ENCODE measurements at places on chromosomes 11 and 22. TPM values are rescaled to one million over a fixed set of nuclear protein-coding genes. Genes with fewer than 3 reads are reported as not detected.

DNA sequence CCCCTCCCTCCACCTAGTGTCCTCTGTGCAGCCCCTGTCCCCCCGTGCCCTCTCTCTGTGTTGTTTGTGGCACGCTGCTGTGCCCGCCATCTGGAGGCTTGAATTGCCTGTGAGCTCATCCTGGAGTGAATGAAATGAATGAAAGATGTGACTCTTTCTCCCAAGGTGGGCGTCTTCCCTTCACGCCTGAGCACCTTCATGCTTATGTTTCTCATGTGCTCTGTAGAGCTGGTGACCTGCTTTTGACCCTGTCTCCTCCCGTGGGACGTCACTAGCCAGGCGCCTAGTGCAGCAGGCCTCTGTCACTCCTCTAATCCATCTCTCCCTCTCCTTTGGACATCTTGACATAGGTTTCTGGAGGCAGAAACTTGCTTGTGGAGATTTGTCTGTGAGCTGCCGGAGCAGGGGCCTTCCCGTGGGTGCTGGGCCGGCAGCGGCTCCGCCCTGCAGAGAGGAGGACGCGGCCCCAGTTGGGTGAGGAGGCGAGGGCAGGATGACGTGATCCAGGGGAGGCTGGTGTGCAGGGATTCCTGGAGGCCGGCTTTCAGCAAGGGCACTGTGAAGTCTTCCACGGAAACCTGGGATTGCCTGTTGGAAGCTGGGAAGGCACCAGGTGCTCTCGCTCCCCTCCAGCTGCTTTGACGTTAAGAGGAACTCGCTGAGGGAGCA, 40.6 kb downstream of the MUC6 start:
- no peaks in the 10 kb centered on the region for H3K4me1 ChIP-seq
- peaks cover 12% of the 10 kb centered on the region for H3K36me3 ChIP-seq
- H3K27me3 ChIP-seq: no peaks in the 10 kb centered on the region
- no peak overlapping the region for H3K27ac ChIP-seq

DNA sequence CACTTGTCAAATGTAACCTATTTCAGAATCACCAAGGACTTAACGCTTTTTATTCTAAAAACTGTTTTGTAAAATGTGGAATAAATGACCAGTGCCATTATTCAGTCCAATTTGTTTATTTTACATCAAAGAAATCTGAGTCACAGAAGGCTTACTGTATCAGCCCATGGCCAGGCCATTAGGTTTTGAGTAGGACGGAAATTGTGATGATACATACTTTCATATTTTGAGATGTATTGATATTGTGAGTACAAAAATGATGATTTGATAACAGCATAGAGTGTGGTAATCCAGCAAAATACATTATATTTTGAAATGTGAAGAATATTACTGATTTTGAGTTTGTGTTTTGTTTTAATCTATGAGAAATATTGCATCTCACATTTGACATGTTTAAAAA, 81.1 kb downstream of the PIWIL3 start:
- H3K27ac ChIP-seq: no peak overlapping the region
- H3K27me3 ChIP-seq: no peaks in the 10 kb centered on the region
- H3K4me3 ChIP-seq: no peak overlapping the region
- no peak for DNase-seq
- peaks cover 21% of the 10 kb centered on the region for H3K4me1 ChIP-seq
- no peaks in the 10 kb centered on the region for H3K36me3 ChIP-seq

DNA sequence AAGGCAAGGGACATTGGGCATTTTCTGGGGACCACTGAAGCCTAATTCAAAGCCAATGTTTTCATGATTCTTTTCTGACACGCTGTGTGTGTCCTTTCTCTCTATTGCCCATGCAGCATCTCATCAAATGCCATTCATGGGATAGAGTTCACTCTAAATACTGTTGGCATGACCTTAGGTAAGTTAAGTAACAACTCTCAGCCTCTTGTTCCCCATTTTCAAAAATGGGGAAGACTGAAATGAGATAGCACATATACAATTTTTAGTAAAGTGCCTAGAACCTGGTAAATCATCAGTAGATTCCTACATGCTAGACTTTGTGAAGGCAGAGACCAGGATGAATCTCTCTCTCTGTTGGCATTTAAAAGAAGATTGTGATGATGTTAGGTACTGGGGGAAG, 12.7 kb upstream of the OR52K2 start:
- no peak overlapping the region for H3K4me3 ChIP-seq
- no peak for DNase-seq
- no peaks in the 10 kb centered on the region for H3K27me3 ChIP-seq
- H3K4me1 ChIP-seq: no peaks in the 10 kb centered on the region
- no peaks in the 10 kb centered on the region for H3K36me3 ChIP-seq
- H3K27ac ChIP-seq: no peak overlapping the region

GRCh38 chr11:66280428-66280827, 2.5 kb downstream of the CNIH2 start:
- no peak overlapping the region for H3K4me3 ChIP-seq
- H3K36me3 ChIP-seq: no peaks in the 10 kb centered on the region
- peaks cover 15% of the 10 kb centered on the region for H3K4me1 ChIP-seq
- no peak overlapping the region for H3K27ac ChIP-seq

DNA sequence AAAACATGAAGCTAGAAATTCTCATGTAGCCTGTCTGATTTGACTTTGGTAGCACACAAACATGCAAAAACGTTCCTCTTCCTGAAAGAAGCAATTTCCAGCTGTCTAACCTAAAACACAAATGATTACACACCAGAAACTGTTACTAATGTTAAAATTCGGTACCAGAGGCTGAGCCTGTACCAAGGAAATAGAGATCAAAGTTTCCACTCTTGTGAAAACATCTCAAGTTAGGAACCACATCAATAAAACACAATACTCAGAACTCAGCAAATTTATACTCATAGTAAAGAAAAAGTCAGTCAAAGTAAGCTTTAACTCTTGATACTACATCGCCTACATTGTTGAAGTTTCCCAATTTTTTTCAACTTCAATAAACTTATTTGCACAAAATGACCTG, 107.8 kb downstream of the FCHSD2 start:
- H3K4me3 ChIP-seq: no peak overlapping the region
- H3K27ac ChIP-seq: no peak overlapping the region
- H3K4me1 ChIP-seq: no peaks in the 10 kb centered on the region
- DNase-seq: no peak

- no peaks in the 10 kb centered on the region for H3K27me3 ChIP-seq
- DNase-seq: no peak
- no peak overlapping the region for H3K4me3 ChIP-seq
Measured at GRCh38 chr11:12691473-12691872, 17.3 kb downstream of the TEAD1 start.

GRCh38 chr11:99065121-99065520, 44.4 kb downstream of the CNTN5 start:
- H3K4me3 ChIP-seq: no peak overlapping the region
- peaks cover 2% of the 10 kb centered on the region for H3K4me1 ChIP-seq
- H3K27me3 ChIP-seq: no peaks in the 10 kb centered on the region
- H3K36me3 ChIP-seq: no peaks in the 10 kb centered on the region
- no peak for DNase-seq

- peaks cover 30% of the 10 kb centered on the region for H3K4me1 ChIP-seq
- no peak for DNase-seq
- H3K4me3 ChIP-seq: no peak overlapping the region
- no peaks in the 10 kb centered on the region for H3K36me3 ChIP-seq
- no peak overlapping the region for H3K27ac ChIP-seq
- H3K27me3 ChIP-seq: peaks cover 4% of the 10 kb centered on the region
Measured at GRCh38 chr22:27783436-27784119, 18.0 kb downstream of the MN1 start.

GRCh38 chr11:134276396-134277182, 410 bp downstream of the GLB1L3 start:
- peak overlapping the region; percentile 92 for H3K4me3 ChIP-seq
- 0 out of 2 replicates have a peak, but pooled peaks cover 5% of the 10 kb centered on the region for H3K36me3 ChIP-seq
- peaks cover 14% of the 10 kb centered on the region for H3K4me1 ChIP-seq
- H3K27ac ChIP-seq: no peak overlapping the region

DNA sequence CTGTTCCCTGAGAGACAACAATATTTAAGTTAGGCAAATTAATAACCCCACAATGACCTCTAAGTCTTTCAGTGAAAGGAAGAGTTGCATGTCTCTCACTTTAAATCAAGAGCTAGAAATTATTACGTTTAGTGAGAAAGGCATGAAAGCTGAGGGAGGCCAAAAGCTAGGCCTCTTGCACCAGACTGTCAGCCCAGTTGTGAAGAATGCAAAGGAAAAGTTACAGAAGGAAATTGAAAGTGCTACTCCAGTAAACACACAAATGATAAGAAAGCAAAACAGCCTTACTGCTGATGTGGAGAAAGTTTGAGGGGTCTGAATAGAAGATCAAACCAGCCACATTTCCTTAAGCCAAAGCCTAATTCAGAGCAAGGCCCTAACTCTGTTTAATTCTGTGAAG, 45.0 kb downstream of the BBOX1 start:
- DNase-seq: no peak
- no peaks in the 10 kb centered on the region for H3K36me3 ChIP-seq
- H3K27ac ChIP-seq: no peak overlapping the region
- no peaks in the 10 kb centered on the region for H3K27me3 ChIP-seq
- no peaks in the 10 kb centered on the region for H3K4me1 ChIP-seq

DNA sequence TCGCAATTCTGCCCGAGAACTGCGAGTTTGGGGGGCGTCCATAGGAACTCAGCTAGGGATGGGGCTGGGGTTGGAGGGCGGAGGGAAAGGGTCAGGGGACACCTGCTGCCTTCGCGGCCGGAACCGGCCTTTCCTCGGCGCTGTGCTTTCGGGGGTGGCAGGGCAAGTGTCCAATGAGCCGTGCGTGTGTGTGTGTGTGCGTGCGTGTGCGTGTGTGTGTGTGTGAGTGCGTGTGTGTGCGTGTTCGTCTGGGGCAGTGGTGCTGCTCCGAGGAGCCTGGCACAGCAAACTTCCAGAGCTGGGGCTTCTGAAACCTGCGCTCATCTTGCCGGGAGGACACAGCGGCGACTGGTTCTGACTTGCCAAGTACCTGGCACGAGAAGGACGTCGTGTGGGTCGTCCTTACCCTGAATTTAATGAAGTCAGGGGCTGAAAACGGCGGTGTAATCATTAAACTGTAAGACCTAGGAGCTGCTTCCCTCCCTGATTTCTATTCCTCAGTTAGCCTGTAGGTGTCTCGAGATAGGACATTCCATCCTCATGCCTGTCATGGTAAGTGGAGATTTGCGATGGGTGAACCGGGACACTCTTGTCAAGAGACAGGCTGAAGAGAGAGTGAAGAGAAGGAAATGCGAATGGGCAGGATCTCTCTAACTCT, 27.0 kb upstream of the AMOTL1 start:
- H3K27ac ChIP-seq: no peak overlapping the region
- DNase-seq: peak; percentile 62
- H3K27me3 ChIP-seq: peaks cover 23% of the 10 kb centered on the region
- no peaks in the 10 kb centered on the region for H3K36me3 ChIP-seq
- peak overlapping the region; percentile 67 for H3K4me3 ChIP-seq
- H3K4me1 ChIP-seq: peaks cover 2% of the 10 kb centered on the region

- DNase-seq: no peak
- no peak overlapping the region for H3K27ac ChIP-seq
- no peak overlapping the region for H3K4me3 ChIP-seq
- H3K27me3 ChIP-seq: no peaks in the 10 kb centered on the region
Measured at GRCh38 chr22:40727964-40728615, 48.8 kb downstream of the MCHR1 start.

DNA sequence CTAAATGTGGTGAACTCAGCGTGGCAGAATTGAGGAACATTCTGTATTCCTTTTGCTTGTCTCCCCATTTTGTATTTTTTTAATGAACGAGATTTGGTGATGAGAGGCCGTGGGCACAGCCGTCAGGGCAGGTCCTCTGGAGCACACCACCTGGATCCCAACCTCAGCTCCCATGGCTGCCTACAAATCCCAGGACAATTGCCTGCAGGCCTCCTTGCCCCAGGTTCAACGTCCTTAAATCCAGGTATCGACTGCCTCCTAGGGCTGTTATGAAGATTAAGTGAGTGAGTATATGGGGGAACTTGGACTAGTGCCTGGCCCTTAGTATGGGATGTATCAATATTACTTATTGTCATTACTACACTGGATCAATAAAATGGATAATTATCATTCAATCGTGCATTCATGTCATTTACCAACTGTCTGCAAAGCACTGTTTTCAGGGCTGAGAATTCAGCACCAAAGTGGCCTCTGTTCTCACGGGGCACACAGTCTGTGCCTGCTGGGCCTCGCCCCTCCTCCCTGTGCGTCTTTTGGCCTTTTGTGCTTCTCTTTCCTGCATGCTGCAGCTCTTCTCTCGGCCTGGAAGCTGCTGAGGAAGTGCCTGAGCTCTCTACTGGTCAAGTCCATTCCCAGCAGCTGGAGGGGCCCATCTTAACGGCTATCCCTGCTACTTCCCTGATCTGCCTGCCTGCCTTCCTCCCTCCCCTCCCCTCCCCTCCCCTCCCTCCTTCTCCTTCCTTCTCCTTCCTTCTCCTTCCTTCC, 1343.7 kb downstream of the BRD1 start:
- DNase-seq: no peak
- peaks cover 6% of the 10 kb centered on the region for H3K27me3 ChIP-seq
- H3K27ac ChIP-seq: no peak overlapping the region
- no peaks in the 10 kb centered on the region for H3K36me3 ChIP-seq

- DNase-seq: no peak
- peaks cover 2% of the 10 kb centered on the region for H3K4me1 ChIP-seq
- no peaks in the 10 kb centered on the region for H3K27me3 ChIP-seq
Measured at GRCh38 chr22:42326301-42326700, 55.8 kb upstream of the TCF20 start.

GRCh38 chr11:95092549-95093324, 3.1 kb downstream of the ENDOD1 start:
- H3K4me3 ChIP-seq: no peak overlapping the region
- H3K36me3 ChIP-seq: no peaks in the 10 kb centered on the region
- H3K27me3 ChIP-seq: peaks cover 4% of the 10 kb centered on the region
- H3K27ac ChIP-seq: no peak overlapping the region
- no peak for DNase-seq

DNA sequence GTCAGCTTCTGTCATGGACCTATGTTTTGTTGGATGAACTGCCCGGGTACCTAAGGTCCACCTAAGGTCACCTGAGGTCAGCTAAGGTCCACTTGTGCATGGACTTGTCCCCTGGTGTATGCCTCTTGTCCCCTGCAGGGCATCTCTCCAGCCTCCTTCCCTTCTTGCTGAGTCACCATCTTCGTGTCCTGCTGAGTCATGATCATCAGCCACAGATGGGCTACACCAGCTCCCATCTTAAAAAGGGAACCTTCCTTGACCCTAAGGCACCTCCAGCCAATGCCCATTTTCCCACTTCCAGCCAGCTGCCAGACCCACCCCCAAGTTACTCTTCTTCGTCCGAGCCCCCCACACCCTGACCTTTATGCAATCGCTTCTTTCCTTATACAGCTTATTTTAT, 544.9 kb downstream of the TBC1D22A start:
- H3K4me1 ChIP-seq: no peaks in the 10 kb centered on the region
- no peak for DNase-seq
- H3K27ac ChIP-seq: no peak overlapping the region
- H3K36me3 ChIP-seq: no peaks in the 10 kb centered on the region

RASD2 gene
- 5.1 TPM for total RNA-seq

PKNOX2 gene
- 2.0 TPM for total RNA-seq

LRRC56 gene
- total RNA-seq: 2.1 TPM

MEI1 gene
- 0.36 TPM for total RNA-seq

SLC22A9 gene
- total RNA-seq: not detected

KRTAP5-2 gene
- total RNA-seq: not detected

APOA1 gene
- 0.48 TPM for total RNA-seq

All from H1 (cell line).